SIG-M5 (cell line): ENCODE measurements at places on chromosomes 12 and 14.

- no peak for DNase-seq
Measured at GRCh38 chr12:19031032-19031431, 98.5 kb upstream of the PLEKHA5 start.

DNA sequence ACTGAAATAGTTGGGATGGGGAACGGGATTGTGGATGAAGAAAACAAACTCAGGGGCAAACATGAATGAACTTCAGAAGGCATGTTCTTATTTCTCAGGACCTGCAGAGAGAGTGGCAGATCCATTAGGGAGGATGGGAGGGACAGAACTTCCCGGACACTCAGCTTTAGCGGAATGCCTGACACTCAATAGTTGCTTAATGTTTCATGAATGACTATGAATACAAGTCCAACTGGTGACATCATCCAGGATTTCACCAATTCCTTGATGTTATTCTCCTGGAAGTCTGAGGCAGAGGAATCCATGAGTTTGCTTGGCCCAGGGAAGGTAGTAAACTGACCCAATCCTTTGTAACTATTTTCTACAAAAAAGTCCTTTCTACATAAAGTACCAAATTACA, 37.8 kb upstream of the LRRC10 start:
- DNase-seq: no peak

DNA sequence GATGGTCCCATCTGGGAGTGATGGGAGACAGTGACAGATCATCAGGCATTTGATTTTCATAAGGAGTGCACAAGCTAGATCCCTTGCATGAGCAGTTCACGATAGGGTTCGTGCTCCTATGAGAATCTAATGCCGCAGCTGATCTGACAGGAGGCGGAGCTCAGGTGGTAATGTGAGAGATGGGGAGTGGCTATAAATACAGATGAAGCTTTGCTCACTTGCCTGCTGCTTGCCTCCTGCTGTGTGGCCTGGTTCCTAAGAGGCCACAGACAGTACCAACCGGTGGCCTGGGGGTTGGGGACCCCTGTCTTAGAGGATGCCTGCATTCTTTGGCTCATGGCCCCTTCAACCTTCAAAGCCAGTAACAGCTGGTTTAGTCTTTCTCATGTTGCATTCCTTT, 130.3 kb downstream of the PTPN11 start:
- no peak for DNase-seq

GRCh38 chr12:92140896-92141536, 4.6 kb downstream of the BTG1 start:
- DNase-seq: no peak

- no peak for DNase-seq
Measured at GRCh38 chr12:77782766-77783165, 47.9 kb upstream of the NAV3 start.

- no peak for DNase-seq
Measured at GRCh38 chr12:120175537-120175936, 19.0 kb downstream of the GCN1 start.

- no peak for DNase-seq
Measured at GRCh38 chr12:14852880-14853279, 9.6 kb upstream of the ART4 start.

GRCh38 chr12:95611676-95612309, 60.5 kb upstream of the USP44 start:
- DNase-seq: no peak

- DNase-seq: no peak
Measured at GRCh38 chr14:88379706-88380343, 5.6 kb upstream of the SPATA7 start.

GRCh38 chr14:25032092-25032784, 17.7 kb downstream of the STXBP6 start:
- DNase-seq: no peak

DNA sequence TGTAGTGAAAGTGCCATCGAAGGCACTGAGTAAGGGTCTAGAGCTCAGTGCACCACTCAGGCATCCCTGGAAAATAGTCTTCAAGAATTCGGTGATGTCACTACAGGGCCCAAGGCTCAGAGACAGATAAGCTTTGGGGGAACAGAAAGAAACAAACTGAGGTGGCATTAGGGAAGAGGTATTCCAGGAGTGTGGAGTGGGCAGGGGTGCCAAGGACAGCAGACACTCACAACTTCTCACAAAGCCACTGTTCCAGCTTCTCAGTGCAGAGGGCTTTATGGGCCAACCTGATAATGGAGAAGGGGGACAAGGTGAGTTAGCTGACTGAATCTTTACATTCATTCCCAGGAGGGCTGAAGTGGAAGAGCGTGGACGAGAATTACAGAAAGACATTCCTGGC, 2.1 kb downstream of the LALBA start:
- DNase-seq: no peak

DNA sequence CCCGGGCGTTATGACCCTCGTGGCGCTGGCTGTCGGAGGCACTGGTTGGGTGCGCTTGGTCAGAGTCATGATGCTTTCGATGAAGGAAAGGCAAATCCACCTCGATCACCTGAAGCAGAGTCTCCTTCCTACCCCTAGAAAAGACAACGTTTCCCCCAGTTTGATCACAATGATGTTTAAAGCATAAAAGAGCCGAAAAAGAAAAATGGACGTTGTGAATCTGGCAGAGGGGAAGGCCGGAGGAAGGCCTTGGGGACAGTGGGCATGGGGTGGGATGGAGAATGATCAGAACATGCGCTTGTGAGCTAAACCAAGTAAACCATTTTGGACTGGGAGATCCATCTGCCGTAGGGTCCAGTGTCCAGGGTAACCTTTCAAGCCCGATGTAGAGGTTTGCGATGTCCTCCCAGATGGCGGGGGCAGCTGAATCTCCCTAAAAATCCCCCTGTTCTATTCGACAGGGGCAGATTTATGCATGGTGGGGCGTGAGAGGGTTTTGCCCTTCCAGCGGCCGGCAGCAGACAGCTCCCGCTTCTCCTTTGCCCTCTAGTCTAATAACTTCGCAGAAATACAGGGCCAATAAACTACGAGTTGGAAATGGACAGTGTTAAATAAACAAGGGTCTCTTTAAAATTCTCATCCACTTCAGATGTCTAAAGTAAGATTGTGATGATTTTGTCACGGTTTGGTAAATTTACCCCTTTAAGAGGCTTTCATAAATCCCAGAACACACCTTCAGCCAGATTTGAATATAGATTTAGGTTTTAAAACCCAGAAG, 2.3 kb upstream of the OTX2 start:
- DNase-seq: no peak

DNA sequence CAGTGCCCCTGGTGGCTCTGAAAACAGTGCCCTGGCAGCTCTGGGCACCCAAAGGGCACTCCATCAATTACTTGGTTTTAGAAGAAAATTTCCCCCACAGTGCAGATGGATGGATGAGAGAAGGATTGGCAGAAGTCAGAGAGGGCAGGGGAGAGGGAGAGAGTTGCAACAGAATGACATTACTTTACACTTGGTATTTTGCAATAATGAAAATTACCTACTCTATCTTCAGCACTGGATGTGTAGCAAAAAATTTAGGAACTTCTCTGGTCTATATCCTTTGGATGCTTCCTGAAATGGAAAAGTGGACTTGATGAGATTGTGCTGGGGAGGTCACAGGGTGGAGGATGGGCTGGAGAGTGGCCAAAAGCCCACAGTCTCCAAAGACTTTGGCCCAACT, 193.2 kb downstream of the CHST11 start:
- DNase-seq: no peak

- DNase-seq: no peak
Measured at GRCh38 chr14:72315714-72316113, 383.5 kb downstream of the RGS6 start.

DNA sequence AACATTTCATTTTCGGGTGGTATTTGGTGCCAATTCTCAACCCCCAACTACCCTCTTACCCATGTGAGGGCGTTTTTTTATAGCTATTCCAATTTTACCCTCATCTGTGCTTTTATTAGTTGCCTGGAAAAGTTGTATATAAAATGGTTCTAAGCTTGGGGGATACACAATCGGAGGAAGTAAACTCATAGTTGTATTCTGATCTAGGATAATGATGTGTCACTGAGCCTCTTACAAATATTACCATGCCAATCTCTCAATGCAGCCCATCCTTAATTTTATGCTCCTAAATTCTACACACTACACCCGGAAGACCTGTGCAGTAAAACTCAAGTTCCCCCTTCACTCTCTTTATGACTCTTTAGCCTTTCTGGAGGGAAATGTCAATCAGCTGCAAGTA, 1206.5 kb upstream of the FLRT2 start:
- DNase-seq: no peak

DNA sequence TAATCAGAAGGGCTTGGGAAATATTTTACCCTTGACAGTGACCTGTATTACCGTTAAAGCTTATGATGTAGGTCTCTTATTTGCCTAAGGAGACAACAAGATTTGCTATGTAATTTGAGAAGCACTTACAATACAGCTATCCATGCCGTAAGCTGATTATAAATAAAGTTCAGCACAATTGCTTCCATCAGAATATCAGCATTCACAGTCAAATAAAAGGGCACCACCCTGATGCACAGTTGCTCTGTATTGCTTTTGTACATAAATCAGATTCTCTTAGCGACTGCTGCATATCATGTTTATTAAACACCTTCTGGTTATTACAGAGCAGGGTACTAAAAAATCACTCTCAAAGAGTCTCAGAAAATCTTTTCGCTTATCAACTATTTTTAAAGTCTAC, 67.3 kb upstream of the VRK1 start:
- no peak for DNase-seq

- no peak for DNase-seq
Measured at GRCh38 chr14:28759653-28760313, 6.8 kb upstream of the FOXG1 start.

DNA sequence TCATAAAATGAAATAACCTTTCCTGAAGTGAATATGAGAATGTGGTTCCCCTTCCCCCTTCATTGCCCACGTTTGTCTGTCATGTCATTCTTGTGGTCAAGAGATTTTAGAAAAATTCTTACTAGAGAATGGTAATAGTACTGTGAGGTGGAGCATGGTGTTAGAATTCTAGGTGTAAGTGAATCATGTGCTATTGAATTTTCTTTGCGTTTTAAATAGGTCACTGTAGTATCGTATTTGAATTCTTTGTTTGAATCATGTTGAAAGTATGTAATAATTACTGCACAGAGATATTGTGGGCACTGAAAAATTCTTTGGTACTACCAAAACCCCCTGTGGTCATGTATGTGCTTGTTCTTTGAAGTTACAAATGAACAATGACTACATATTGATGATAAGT, 49.9 kb downstream of the FUT8 start:
- DNase-seq: no peak

DNA sequence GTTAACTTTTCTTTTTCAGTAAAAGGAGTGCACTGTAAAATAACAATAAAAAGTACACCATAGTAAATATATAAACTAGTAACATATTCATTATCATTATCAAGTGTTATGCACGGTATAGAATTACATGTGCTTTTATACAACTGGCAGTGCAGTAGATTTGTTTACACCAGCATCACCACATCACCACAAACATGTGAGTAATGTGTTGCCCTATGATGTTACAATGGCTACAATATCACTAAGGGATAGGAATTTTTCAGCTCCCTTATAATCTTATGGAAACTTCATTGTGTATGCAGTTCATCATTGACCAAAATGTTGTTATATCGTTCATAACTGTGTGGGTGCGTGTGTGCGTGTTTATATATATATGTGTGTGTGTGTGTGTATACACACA, 23.5 kb upstream of the NEDD1 start:
- no peak for DNase-seq

GRCh38 chr12:117472983-117473382, 111.6 kb upstream of the NOS1 start:
- DNase-seq: no peak

DNA sequence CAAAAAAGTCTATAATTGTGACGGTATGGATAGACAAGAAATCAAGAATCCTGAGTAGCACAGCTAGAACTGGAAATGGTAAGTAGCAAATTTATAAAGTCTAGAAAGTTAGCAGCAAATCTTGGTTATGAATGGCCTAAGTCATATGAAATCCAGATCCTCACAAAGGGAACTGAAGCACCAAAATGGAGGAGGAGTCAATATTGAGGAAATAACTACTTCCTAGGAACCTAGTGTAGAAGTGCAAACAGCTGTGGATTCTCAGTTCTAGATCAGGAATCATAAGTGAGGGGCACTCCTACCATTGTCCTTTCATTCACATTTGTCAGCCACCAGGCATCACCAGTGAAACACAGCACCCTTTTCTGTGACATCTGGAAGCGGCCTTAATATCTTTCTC, 202.2 kb upstream of the DCN start:
- no peak for DNase-seq

- DNase-seq: no peak
Measured at GRCh38 chr12:105468464-105468863, 138.0 kb downstream of the C12orf75 start.

GRCh38 chr14:54085232-54085761, 128.7 kb upstream of the BMP4 start:
- DNase-seq: no peak

- DNase-seq: no peak
Measured at GRCh38 chr12:94643606-94644005, 6.8 kb downstream of the TMCC3 start.

DNA sequence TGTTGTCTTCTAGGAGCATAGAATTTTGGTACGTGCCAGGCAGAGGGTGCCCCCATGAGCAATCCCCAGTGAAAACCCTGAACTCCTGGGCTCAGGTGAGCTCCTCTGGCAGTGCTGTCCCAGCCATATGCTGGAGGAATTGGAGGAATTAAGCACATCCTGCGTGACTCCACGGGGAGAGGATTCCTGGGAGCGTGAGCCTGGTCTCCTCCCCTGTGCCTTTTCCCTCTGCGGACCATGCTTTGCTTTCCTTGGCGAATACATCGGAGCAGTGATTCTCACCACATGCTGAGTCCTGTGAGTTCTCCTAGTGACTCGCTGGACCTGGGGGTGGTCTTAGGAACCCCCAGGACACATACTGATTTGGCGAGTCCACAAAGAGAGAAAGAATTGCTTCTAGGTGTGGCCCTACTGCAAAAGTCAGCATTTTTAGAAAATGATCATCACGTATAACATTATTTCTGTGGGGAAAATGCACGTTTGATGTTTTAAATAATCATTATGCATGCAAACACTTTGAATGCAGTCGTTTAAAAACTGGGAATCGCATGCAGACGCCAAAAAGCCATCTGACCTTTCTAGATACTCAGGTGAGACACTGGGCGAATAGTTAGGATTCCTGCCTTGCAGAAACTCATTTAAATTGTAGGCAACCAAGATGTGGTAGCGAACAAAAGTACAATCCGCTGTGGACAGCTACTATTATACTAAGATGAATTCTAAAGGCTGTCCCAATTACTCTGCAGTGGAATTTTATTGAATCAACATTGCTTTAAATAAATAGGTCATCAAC, 370.9 kb downstream of the TMEM132D start:
- no peak for DNase-seq

- peak; percentile 52 for DNase-seq
Measured at GRCh38 chr12:9732921-9733461, at the start of gene CLECL1. Gene CLECL1 (minus strand): TSS chr12:9733097.
